NCI-H2171 (cell line): ENCODE measurements at places on chromosomes 5 and 9.
A peak's percentile ranks its signal among the peaks of the same experiment; 100 is the strongest.

DNA sequence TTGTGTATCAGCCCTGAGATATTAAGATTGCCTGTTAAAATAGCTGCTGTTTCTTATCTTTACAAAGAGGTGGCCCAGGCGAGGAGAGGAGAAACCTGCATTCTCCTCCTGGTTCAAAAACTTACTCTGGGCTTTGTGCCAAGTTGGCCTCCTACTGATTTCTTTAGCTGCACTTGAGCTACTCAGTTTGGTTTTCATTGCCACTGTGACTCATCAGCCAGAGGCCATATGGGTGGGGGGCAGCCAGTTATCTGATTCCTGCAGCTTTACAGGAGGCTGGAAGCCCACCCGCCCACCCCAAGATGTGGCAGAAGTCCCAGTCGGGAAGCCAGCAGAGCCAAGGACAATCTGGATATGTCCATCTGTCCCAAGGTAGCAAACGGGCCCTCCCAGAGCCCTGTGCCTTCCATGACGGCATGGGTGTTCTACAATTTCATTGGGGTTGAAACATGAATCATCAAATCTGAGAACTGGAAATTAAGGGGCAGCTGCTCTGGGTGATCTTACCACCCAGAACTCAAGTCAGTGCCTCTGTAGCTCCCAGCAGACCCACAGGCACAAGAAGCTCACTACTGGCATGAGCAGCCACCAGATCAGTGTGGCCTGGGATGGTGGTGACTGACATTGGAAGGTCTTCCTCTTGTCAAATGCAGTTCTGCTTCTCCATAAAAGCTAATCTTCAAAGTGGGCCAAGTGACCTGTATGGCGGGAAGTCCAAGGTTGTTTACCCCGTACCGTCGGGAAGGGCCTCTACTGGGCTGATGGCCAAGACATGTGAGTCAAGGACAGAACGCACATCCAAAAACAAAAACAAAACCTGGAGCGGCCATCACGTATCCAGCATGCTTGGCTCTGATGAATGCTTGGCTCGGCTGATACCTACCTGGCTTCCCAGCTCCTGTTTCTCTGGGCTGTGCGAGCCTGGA, 15.6 kb downstream of the FCN2 start:
- peak; percentile 97 for DNase-seq

DNA sequence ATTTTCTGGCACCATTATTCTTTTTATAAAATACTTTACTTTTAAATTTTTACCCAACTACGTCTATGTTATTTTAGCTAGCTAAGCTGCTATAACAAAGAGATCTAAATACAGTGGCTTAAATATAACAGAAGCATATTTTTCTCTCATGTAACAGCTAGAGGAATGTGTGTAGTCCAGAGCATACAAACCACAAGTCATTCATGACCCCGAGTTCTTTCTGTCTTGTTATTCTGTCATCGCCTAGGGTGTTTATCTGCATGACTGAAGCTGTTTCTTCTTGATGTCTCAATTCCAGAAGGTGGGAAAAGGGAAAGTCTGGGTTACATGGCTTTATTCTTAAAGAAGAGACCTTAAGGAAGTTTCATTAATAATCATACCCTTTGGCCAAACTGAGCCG, 136.9 kb upstream of the RFX3 start:
- no peak for DNase-seq

- no peak for DNase-seq
Measured at GRCh38 chr5:53011233-53011632, 22.1 kb downstream of the ITGA2 start.

- no peak for DNase-seq
Measured at GRCh38 chr5:169150108-169150507, 150.8 kb downstream of the SLIT3 start.

DNA sequence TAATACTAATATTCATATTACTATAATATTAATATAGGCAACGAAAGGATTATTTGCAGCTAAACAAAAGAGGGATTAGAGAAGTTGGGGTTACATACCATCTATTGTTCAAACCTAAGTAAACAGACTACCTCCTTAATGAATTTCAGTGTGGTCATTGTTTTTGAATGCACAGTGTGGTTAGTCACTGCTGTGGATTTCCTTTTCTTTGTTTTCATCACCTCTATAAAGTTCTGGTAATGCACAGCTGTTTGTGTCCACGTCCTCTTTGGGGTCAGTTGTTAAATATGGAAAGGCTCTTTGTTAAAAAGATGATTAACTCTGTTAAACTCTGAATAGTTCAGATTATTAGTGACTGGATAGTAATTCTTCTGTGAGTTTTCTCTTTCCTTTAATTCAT, 233.6 kb downstream of the MAST4 start:
- no peak for DNase-seq
